ENCODE measurements at places on chromosomes 2 and 18.
A peak's percentile ranks its signal among the peaks of the same experiment; 100 is the strongest.

DNA sequence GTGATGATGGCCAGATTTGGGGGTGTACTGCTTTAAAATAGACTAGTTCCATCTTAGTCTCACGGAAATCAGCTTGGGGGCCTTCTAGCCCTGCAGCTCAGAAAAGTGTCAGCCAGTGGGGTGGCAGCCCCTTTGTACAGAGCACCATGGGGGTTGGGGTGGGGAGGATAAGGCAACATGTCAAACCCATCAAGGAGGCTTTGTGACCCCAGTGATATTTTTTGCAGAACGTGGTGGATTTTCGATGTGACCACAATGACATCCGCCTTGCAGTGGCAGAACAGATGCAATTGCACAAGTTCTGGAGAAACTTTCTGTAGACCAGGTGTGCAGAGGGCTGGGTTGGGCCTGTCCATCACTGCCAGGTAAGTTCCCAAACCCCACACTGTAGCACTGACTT, 3.0 kb upstream of the CD8A start:
- no peak for DNase-seq

DNA sequence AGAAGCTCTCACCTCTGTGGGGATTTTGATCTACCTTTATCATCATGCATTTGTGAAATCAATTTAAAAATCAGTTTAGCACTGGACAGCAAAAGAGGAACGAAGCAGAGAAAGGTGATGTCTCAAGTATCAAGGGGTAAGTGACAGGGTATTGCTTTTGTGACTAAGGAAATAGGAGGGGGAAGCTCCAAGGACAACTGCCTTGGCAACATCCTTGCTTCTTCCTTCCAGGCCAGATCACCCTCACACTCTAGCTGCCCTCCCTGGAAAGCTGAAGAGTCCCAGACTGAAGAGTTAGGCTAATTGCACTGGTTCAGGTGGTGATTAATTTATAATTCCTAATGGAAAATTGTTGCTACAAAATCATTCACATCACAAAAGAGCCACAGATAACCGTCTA, 859.1 kb upstream of the ACVR2A start:
- DNase-seq, result no peak

DNA sequence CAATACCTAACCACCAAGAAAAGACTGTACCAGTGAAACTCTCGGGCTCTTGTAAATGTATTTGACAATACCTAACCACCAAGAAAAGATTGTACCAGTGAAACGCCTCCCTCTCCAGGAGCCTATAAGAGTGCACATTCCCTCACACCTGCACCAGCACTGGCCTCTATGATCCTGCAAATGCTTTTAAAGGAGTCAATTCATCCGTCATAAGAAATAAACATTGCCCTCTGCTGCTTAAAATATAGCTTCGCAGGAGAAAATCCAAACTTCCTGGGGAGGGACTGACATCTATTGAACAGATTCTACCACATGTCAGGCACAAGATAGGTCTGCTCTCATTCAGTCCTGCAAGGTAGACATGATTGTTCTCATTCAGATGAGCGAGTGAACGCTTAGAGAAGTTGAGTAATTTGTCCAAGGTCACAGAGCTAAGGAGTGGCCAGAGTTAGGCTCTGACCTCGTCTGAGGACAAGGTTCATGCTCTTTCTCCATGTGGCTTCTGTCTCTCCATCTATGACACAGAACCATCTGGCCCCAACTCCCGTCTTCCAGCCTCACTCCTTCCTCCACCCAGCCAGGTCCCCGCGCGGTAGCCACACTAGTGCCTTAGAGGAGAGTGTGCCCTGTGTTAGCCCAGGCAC, 38.7 kb downstream of the MCFD2 start:
- DNase-seq, result peak; percentile 85

DNA sequence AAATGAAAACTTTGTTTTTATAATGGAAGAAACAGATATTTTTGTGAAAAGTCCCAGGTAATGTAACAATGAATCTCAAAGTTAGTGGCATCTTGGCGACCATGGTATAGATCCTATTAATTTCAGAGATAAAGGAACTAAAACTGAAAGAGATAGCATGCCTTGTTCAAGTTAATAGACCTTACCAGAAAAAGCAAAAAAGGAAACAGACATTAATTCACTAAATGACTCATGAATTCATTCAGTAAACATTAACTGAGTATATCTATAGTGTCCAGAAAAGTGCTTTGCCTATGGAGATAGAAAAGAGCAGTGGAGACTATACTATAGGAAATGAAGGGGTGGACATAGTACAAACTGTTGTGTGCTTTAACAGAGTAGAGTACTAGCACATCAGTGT, 763.3 kb downstream of the TRIB2 start:
- no peak for DNase-seq

DNA sequence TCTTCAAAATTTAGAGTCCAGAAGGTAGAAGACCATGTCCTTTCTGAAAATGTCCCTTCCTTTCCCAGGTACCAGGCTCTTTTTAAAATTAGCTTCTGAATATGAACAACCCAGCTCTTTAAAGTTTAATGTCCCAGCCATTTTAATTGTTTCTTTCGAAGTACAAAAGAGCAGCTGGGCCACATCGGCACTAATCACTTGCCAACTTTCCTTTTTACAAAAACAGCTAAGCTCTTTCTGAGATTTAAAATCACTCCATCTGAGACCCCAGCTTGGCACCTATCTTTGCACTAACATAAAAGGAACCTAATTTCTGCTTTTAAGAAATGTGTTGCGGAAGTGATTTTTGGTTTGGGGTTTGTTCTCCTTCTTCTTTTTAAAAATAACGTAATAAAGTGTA, 2.6 kb downstream of the BOD1L2 start:
- no peak for DNase-seq

DNA sequence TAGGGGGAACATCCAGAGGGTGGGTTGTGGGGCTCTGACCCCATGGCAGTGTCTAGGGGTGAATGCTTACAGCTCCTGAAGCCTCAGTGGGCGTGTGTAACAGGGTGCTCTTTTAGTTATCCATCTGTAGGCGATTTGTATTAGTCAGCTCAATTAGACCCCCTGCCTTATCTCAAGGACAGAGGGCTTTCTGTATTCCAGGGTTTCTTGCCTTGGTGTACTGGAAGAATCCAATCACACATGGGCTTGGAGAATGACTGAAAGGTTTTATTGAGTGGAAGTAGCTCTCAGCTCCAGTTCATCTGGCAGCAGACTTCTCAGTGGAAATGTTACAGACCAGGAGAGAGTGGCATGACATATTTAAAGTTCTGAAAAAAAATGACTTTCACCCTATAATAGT, 334.0 kb upstream of the GCFC2 start:
- DNase-seq, result no peak
